Esophagus squamous epithelium (tissue), 5 donors: ENCODE measurements at places on chromosomes 16 and 17.
A peak's percentile ranks its signal among the peaks of the same experiment; 100 is the strongest.

GRCh38 chr17:10857976-10858375, 20.1 kb upstream of the PIRT start:
- no peak for DNase-seq

- DNase-seq: no peak
Measured at GRCh38 chr16:68915589-68915988, 72.3 kb downstream of the TANGO6 start.

DNA sequence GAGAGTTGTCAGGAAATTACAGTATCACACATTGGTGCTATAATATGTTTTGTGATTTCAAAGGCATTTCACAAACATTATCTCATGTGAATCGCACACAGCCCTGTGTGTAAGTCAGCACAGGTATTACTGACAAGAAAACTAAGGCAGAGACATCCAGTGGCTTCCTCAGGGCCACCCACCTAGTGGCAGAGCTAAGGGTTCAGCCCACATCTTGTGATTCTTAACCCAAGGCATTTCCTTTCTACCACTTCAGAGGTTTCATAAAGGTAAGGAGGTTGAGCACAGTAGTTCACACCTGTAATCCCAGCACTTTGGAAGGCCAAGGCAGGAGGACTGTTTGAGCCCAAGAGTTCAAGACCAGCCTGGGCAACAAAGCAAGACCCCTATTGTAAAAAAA, 58.2 kb downstream of the STX8 start:
- no peak for DNase-seq

DNA sequence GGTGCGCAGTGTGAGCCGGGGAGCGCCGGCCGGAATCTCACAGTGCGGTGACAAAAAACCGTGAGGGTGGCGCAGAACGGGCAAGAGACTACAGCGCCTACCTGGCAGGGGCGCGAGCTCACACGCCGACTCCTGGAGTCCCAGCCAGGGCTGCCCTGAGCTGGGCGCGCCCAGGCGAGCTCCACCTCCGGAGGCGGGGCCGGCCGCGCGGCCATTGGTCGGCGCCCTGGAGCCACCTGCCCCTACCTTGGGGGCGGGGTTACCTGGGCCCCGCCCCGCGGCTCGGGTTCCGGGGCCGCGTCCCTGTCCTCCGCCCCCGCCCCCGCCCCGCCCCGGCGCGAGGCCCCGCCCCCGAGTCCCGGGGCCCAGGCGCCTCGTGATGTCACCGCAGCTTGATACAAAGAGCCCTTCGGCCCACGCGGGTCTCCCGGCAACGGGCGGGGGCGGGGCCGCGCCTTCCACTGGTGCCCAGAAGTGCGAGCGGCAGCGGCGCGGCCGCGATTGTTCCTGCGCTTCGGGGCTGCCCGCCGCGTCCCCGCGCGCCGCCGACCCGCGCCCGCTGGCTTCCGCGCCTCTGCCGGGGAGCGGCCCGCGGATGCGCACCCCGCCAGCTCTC, 96.3 kb downstream of the RAB11FIP4 start:
- peak; percentile 67 for DNase-seq

GRCh38 chr17:29590411-29591145, 1.1 kb upstream of the GIT1 start:
- DNase-seq: no peak

- DNase-seq: no peak
Measured at GRCh38 chr17:17725752-17726457, 44.6 kb downstream of the RAI1 start.

DNA sequence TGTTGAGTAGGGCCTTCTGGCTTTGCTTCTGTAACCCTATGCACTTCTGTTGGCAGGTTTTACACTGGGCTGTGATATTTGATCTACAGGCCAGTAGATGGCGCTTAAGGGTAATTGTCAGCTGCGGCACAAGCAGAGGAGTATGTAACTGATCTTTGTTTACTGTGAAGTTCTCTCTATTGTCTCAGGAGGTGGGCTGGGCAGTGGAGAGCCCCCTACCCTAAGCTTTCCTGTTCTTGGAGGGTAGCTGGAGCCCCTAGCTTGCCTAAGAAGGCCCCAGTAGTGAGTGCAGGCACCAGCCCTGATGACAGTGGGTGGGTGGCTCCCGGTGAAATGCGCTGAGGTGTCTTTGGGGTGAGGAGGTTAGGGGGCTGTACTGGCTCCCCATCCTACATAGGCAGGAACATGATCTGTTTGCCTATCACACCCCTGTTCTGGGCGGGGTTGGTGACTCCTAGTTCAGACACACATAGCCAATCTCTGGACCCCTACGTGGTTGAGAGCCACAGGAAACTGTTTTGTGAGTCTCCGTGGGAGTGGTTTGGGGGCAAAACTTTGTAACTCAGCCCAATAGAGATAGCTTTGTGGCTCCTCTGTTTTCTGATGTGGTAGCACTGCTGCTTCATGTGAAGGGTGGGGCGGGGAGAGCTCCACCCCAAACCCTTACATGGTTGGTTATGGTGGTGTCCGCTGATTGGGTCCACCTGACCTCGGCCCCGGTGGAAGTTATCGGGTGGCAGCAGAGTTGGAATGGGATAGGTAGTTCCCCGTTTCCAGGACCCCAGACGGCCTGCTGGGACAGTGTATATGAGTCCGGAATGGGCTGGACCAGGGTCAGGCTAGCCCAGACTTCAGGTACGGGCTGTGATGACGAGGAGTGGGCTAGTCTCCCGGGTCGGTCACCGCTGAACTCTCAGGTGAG, 60.4 kb downstream of the SLFN11 start:
- DNase-seq: no peak

GRCh38 chr16:50640919-50641817, 39.9 kb downstream of the SNX20 start:
- DNase-seq: no peak

DNA sequence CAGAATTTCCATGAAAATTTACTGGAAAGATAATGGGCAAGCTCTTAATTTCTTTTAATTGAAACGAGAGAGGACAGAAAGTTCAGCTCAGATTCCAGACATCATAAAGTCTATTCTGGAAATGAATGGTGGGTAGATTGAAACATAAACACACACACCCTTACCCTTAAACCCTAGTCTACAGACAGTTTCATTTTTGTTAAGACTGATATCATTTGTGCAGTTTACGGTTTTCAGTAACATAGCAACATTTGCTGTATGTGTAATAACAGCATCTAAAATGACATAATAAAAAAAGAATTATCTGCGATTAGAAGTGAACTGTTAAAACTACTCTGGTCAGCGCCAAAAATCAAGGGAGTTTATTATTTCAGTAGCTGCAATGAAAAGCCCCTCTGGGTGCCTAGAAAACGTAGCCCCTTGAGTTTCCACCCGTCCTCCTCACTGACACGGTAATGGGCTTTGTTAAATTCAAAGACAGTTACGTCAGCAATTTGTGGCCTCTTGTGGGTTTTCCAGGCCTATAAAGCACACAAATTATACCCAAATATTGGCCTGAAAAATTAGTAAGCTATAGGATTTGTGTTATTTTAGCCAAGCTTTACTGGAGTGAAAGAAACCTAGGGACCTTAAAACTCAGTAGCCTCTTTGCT, 520.6 kb upstream of the SOX9 start:
- no peak for DNase-seq

GRCh38 chr17:73617501-73617900, 26.7 kb downstream of the SDK2 start:
- DNase-seq: no peak

GRCh38 chr17:56557682-56558081, 35.8 kb upstream of the NOG start:
- no peak for DNase-seq

DNA sequence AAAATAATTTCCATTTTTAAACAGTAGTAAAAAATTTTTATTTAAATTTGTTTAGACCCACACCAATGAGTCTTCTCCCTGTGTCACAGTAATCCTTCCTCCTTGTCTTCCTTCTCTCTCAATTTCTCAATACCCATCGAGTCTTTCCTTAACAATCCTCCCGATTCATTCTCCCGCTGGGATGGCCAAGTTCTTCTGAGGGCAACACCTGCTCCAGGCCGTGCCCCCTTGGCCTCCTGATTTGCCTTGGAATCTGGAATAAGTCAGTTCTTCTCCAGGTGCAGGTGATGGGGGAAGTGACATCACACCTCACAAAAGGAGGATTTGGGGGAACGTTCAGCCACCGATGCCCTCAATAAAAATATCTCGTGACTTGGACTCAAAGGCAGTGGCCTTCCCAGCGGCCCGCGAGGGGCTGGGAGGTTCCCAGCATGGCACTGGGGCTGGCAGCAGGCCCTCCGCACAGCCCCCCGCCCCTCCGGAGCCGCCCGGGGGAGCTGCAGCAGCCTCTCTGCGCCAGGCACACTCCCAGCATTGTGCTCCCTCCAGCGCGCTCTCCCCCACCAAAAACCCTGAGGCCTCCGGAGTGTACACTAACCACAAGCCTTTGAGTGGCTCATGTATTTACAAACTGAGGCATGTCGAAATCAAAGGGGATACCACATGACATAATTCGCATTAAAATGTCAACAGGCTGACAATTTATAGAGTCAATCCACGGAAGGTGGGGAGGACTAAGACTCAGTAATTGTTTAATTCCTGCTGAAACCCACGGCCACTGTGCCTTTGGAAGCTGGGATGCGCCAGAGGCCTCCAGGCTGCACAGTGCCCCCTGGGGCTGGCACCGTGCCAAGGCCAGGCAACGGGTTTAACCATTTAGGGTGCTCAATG, 120.5 kb downstream of the ZFHX3 start:
- no peak for DNase-seq

DNA sequence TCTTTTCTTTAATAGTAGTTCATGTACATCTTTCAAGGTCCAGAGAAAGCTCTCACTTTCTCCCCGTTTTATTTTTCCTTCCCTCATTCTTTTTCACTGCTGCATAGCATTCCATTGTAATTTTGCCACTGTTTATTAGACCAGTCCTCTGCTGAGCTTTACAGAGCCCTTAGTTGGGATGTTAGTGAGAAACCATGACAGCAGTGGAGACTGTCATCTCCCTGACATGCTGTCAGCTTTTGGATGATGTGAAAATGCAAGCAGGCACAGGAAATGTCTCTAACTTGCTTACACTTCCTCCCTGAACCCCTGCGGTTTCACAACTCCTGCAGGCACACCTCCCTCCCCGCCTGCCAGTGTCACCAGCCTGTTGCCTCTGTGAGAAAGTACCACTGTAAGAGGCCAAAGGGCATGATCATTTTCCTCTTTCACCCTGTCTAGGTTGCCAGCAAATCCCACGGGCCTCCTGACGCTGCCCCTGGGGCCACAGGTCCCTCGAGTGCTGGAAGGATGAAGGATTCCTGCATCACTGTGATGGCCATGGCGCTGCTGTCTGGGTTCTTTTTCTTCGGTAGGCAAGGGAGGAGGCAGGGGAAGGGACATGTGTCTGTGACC, at the start of gene ITGAL:
TSS of gene ITGAL (plus strand) at position 415 of the 615 bp plus-strand sequence. CDS start at position 511, 96 bp downstream.
- DNase-seq: peak; percentile 31

DNA sequence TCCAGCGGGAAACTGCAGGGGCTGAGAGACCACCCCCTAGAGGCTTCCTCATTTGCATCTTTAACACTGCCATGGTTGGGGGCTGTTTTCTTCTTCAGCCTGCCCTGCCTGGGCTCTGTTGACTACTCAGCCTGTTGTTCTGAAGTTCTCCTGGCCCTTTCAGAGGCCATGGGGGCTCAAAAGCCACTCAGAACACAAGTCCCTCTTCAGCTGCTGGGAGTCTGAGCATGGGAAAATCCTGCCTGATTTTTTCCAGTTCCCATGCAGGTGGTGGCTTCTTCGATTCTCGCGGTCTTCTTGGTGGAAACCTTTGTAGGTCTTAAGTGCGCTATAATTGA, 36.3 kb downstream of the PLCG2 start:
- DNase-seq: no peak

DNA sequence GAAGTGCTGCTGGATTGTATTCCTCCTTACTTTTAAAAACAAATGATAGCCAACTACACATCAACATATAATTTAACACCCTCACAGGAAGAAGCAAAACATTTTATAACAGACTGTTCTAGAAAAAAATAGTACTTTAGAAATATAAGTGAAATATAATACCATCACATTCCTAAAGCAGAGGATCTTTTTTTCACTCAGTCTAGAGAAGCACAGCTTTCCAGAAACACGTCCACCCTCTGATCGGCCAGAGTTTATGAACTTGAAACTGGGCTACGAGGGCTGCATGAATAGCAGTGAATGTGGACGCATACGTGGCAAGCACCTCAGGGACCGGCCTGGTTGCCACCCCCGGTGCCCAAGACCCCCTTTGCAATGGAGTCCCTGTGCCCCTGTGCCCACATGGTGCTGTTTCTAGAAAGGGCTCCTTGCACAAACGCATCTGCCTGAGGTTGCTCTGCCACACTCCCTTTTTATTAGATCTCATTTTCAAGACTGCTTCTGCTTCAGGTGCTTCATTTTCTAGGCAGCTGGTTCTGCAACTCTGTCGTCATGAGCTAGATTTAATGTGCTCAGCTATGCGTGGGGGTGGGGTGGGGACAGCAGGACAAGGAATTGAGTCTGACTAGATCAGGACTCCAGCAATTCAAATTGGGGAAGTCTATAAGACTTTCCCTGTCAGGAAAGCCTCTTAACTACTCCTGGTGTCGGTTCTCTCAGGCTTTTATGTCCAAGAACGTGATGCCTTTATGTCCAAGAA, 29.1 kb upstream of the ERN1 start:
- DNase-seq: no peak

DNA sequence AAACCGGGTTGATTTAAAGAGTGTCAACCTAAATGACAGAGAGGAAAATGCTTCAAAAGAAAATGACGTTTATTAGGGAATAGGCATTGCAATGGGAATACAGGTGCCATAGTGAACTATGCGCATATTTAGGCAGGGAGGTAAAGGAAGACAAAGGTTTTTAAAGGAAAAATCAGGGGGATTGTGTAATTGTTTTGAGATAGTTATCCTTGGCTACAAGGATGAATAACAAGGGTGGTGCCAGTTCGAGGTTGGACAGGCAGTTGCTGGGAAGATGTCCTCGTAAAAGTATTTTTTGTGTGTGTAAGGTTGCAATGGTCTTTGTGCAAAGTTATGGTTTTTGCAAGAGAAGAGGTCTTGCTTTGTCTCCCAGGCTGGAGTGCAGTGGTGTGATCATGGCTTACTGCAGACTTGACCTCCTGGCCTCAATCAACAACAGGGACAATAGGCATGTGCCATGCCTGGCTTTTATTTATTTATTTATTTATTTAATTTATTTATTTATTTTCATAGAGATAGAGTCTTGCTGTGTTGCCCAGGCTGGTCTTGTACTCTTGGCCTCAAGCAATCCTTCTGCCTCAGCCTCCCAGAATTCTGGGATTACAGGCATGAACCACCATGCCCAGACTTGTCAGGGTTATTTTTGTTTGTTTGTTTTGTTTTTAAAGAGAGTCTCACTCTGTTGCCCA, 63.1 kb downstream of the CACNG3 start:
- no peak for DNase-seq

DNA sequence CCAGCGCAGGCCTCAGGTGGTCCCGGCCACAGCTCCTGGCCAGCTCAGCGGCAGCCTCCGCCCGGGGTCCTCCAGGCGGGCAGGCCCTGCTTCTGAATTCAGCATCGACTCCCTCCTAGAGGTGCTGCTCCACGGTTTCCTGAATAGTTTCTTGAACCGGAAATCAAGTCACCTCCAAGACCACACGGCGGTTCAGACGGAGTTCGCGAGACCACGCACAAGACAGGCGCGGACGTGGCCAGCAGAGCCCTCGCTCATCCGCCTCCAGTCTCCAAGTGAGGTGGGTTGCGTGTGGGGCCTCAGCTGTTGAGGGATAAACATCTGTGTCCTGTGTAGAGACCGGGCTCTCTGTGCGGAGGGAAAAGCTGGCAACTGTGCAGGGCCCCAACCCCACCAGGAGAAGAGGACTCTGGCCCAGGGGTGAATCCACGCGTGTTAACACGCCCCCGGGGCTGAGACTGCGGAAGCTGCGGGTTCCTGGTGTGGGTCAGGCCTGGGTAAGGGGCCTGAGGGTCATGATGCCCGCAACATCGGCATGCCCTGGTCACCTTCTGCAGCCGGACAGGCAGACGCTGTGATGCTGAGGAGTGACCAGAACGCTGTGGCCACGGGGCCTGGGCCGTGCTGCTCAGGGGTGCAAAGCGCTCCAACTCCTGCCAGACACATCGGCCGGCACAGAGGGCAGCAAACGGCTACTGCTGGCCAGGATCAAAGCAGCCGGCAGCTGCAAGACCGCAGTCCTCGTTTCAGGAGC, 55.0 kb upstream of the METRNL start:
- no peak for DNase-seq
